NCI-H446 (cell line): ENCODE measurements at places on chromosomes 7 and 10.

- no peak for DNase-seq
These were observed 18.9 kb upstream of the NRBF2 start for GRCh38 chr10:63114031-63114814.

GRCh38 chr10:48973065-48973464, 33.4 kb upstream of the LRRC18 start:
- DNase-seq = no peak

- DNase-seq = no peak
These were observed 7.0 kb downstream of the TAX1BP1 start for GRCh38 chr7:27746978-27747377.

- DNase-seq = no peak
These were observed 1.2 kb upstream of the TMEM243 start for GRCh38 chr7:87220734-87221215.

GRCh38 chr10:128996092-128996491, 470.9 kb upstream of the MGMT start:
- no peak for DNase-seq

GRCh38 chr7:115097175-115097671, 175.3 kb downstream of the MDFIC start:
- DNase-seq = peak; percentile 46

- DNase-seq = no peak
These were observed 26.3 kb upstream of the SLC35G1 start for GRCh38 chr10:93867525-93867924.

DNA sequence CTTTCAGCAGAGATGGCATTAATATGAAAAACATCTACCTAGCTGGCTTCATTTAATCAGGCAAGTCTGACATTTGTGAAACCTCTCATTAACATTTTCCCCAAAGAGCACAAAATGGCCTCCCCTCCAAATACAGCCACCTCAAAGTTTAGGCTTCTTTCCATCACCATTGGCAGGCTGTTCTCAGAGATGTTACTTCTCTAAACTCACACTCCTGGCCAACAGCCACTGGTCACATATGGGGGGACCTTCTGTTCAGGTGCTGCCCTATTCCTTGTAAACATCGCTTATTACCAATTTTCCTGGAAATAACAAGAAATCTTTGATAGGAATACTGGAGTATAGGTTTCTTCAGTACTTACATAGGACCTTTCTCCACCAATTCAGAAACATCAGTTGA, 69.5 kb downstream of the GBF1 start:
- DNase-seq = no peak

- DNase-seq = no peak
These were observed 738.3 kb downstream of the AUTS2 start for GRCh38 chr7:70336536-70336935.

- DNase-seq = no peak
These were observed 75.5 kb upstream of the RELN start for GRCh38 chr7:104064969-104065387.

DNA sequence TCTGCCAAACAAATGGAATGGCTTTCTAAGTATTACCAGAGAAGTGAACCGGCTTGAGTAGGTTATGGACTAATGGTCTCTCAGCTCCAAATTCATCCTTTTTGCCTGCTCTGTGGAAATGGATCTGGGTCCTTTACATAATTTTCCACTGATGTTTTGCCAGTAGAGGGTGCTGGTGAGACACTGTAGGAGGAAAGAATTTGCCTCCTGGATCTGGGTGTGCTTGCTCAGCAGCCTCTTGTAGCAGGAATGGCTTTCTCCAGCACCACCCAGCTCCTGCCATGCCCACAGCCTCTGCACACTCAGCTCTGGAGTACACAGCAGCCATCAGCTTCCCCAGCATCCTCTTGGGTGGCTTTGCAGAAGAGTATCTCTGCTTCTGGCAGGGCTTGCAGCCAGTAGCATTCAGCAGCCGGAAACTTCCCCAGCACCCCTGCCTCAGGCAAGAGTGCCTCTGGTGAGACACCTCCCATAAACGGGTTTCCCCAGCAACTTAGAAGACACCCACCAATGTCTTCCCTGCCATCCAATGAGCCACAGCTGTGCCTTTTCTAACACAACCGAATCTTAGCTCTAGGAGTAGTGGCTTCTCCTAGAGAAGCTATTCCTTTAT, 235.0 kb upstream of the PLPP4 start:
- DNase-seq = peak; percentile 40
